ENCODE measurements at places on chromosomes 7 and 10.

DNA sequence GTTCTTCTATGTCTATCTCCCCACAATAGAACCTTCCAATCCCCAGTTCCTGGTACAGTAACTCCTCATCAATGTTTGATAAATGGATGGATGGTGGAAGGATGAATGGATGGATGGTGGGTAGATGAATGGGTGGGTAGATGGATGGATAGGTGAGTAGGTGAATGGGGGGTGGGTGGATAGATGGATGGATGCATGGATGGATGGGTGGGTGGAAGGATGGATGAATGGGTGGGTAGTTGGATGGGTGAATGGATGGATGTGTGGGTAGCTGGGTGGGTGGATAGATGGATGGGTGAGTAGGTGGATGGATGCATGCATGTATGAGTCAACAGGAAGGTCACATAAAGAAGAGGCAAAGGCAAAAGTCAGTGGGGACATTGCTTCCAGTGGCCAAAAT is 116.8 kb downstream of the GRID1 start:
- no peak for DNase-seq

DNA sequence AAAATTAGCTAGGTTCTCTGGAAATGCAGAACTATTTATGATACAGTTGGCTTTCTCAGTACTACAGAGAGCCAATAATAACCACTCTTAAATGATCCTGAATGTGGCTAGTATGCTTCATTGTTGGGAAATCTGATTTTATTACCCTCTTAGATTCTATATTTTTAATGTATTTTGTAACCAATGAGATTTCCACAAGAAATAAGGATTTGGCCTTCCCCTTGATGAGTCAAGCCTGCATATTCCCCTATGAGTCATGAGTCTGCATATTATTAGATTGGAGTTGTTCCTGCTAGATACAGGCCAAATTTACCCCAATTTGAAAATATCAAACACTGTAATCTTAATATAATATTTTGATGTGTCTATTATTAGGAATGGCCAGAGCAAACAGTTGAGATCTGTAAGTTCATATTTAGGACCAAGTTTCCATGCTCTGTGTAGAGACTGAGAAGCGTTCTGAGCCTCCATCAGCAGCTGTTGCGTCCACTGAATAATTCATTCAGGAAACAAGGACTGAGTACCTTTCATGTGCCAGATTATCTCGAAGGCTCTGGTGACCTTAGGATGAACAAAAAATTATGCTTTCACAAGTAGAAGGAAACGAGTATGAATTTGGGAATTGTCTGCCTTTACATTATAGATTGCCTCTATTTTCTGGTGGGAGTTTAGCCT is 793.4 kb downstream of the NRG3 start:
- no peak for DNase-seq

GRCh38 chr10:131897297-131897899 is 3.4 kb upstream of the PPP2R2D start:
- DNase-seq = no peak

DNA sequence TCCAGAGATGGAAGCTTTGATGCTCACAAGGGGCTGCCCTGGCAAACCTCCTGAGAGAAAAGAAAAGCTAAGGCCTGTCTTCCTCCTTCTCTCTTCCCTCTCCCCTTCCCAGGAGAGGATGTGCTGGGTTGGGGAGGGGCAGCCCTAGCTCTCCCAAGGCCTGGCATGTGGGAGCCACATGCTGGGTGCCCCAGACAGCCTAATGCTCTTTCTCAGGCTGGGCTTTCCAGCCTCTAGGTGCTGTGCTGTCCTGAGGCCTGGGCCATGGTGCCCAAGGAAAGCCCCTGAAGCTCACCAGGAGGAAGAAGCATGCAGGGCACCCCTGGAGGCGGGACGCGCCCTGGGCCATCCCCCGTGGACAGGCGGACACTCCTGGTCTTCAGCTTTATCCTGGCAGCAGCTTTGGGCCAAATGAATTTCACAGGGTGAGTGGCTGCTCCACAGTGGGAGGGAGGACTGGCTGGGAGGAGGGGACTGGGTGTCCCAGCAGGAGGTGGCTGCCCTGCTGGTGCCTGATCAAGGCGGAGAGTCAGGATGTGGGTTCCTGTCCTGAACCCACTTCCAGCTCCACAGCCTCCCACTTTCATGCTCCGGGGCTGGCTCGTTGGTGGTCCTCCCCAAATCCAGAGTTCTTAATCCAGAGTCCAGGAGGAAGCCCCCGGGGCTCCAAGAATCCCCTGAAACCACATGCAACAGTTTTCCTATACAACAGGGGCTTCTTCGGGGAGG is 1.7 kb downstream of the CPA5 start:
- no peak for DNase-seq

- no peak for DNase-seq
Observed at GRCh38 chr10:34386921-34387320, 428.2 kb downstream of the PARD3 start.

DNA sequence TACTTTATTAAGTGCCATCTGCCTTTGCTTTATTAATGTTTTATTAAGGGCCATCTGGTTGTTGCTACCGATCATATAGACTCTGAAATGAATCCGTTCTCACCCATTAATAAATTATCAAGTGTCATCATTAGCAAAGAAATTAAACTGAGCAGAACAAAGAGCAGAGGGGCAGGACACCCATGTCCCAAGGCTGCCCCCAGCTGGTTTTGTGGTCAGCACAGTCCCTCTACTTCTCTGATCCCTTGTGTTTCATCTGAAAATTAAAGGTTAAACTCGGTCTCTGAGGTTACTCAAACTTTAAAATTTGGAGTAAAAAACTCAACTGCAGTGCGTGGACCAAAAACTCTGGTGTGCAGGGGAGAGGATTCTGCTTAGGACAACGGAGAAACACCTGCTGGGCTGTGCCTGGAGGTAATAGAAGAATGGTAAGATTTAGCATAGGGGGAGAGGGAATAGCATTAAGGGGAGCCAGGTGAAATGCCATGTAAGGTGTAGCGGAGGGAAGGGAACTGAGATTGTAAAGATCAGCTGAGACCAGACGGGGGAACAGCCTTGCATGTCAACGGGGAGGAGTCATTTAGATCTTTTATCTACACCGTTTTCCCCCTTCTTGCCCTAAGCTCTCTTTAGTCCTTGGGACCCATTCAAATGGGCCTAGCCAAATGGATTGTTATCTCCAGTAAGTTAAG is 10.8 kb upstream of the GSDME start:
- no peak for DNase-seq

GRCh38 chr10:12999849-13000248 is 1.7 kb downstream of the CCDC3 start:
- no peak for DNase-seq

DNA sequence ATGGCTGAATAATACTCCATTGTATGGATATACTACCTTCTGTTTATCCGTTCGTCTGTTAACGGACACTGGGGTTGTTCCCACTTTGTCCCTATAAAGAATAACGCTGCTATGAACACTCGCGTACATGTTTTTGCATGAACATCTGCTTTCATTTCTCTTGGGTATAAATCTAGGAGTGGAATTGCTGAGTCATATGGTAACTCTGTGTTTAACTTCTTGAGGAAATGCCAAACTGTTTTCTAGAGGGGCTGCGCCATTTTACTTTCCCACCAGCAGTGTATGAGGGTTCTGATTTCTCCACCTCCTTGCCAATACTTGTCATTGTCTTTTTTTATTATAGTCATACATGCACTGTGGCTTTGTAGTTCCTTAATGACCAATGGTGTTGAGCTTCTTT is 20.6 kb upstream of the RASSF4 start:
- DNase-seq = no peak

DNA sequence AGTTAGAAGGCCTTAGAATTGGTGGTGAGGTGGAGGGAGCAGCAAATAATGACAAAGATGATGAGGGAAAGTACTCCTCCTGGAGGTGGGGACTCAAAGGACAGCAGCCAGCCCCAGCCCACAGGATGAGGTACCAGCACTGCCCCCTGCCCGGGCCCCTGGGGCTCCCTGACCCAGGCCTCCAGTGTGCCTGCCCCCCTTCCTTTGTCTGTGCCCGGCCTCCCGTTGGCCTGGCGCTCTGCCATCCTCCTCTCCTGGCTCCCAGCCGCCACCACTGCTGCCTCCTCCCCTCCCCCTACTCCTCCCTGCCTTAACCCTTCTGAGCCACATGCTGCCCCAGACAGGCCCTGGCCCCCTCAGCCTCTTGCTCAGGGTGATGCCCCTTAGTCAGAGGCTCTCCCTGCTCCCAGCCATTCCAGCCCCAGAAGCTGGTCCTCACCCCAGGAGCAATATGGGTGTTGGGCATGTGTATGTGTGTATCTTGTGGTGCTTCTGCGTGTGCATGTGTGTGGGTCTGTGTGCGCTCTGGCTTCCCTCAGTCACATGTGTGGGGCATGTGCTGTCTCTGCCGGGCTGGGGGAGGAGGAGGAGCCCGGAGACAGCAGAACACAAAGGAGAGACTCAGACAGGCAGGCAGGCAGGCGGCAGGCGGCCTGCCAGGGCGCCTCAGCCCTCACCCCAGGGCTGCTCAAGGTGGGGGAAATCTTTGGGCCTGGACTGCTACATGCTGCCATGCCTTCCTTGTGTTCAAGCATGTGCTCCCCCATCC is 2.6 kb downstream of the LDB1 start:
- peak; percentile 63 for DNase-seq
